ENCODE measurements at places on chromosomes 5 and 9.

- peak overlapping the region; percentile 85 for H3K27ac ChIP-seq
- no peaks in the 10 kb centered on the region for H3K27me3 ChIP-seq
- H3K4me3 ChIP-seq = peak overlapping the region; percentile 90
- peaks cover 25% of the 10 kb centered on the region for H3K4me1 ChIP-seq
Observed at GRCh38 chr5:65721050-65721719, 724 bp downstream of the SGTB start.

DNA sequence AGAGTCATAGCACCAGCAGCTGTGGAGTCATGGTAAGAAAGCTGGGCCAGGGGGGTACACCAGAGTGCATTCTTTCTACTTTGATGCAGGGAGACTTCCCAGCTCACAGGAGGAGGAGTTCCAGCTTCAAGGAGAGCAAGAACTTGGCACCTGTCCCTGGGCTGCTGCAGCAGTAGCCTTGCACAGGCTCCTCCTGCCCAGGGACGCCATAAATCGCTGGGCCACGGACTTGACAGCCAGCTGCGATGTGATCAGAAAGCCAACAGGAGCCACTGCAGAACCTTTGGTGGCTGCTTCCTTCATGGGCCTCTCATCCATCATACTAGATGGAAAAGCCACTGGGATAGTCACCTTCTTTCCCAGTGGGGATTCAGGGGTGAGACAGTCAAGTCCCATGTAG lies 234.7 kb downstream of the NMUR2 start:
- H3K4me3 ChIP-seq = no peak overlapping the region
- no peak for DNase-seq
- no peak overlapping the region for H3K27ac ChIP-seq

GRCh38 chr5:135492319-135492626 lies 40.1 kb upstream of the TIFAB start:
- H3K4me1 ChIP-seq = peaks cover 50% of the 10 kb centered on the region
- no peak overlapping the region for H3K4me3 ChIP-seq
- DNase-seq = no peak
- no peaks in the 10 kb centered on the region for H3K36me3 ChIP-seq
- H3K27me3 ChIP-seq = peaks cover 51% of the 10 kb centered on the region
- peak overlapping the region; percentile 78 for H3K27ac ChIP-seq

- no peaks in the 10 kb centered on the region for H3K36me3 ChIP-seq
- no peaks in the 10 kb centered on the region for H3K27me3 ChIP-seq
- no peak overlapping the region for H3K4me3 ChIP-seq
- no peak for DNase-seq
Observed at GRCh38 chr5:112772124-112772523, 34.4 kb downstream of the APC start.

GRCh38 chr9:116596646-116597045 lies 90.5 kb upstream of the TRIM32 start:
- H3K4me1 ChIP-seq = no peaks in the 10 kb centered on the region
- no peaks in the 10 kb centered on the region for H3K27me3 ChIP-seq
- no peak overlapping the region for H3K27ac ChIP-seq

GRCh38 chr5:154788212-154788611 lies 33.0 kb downstream of the LARP1 start:
- H3K4me3 ChIP-seq = no peak overlapping the region
- H3K27ac ChIP-seq = no peak overlapping the region
- DNase-seq = no peak
- H3K4me1 ChIP-seq = peaks cover 54% of the 10 kb centered on the region

GRCh38 chr5:56496581-56497063 lies 263.5 kb upstream of the ANKRD55 start:
- no peaks in the 10 kb centered on the region for H3K27me3 ChIP-seq
- DNase-seq = no peak
- no peaks in the 10 kb centered on the region for H3K4me1 ChIP-seq
- no peak overlapping the region for H3K4me3 ChIP-seq

- no peak overlapping the region for H3K4me3 ChIP-seq
- H3K36me3 ChIP-seq = no peaks in the 10 kb centered on the region
- H3K27ac ChIP-seq = no peak overlapping the region
- H3K27me3 ChIP-seq = no peaks in the 10 kb centered on the region
- no peak for DNase-seq
- H3K4me1 ChIP-seq = no peaks in the 10 kb centered on the region
Observed at GRCh38 chr9:109935406-109936087, 155.5 kb downstream of the PALM2AKAP2 start.

- no peaks in the 10 kb centered on the region for H3K4me1 ChIP-seq
- no peaks in the 10 kb centered on the region for H3K27me3 ChIP-seq
- H3K4me3 ChIP-seq = no peak overlapping the region
- H3K36me3 ChIP-seq = no peaks in the 10 kb centered on the region
- no peak for DNase-seq
Observed at GRCh38 chr9:70218767-70219166, 40.0 kb upstream of the SMC5 start.

- no peaks in the 10 kb centered on the region for H3K27me3 ChIP-seq
- no peaks in the 10 kb centered on the region for H3K36me3 ChIP-seq
- DNase-seq = no peak
Observed at GRCh38 chr9:91047993-91048607, 246.5 kb downstream of the SYK start.

DNA sequence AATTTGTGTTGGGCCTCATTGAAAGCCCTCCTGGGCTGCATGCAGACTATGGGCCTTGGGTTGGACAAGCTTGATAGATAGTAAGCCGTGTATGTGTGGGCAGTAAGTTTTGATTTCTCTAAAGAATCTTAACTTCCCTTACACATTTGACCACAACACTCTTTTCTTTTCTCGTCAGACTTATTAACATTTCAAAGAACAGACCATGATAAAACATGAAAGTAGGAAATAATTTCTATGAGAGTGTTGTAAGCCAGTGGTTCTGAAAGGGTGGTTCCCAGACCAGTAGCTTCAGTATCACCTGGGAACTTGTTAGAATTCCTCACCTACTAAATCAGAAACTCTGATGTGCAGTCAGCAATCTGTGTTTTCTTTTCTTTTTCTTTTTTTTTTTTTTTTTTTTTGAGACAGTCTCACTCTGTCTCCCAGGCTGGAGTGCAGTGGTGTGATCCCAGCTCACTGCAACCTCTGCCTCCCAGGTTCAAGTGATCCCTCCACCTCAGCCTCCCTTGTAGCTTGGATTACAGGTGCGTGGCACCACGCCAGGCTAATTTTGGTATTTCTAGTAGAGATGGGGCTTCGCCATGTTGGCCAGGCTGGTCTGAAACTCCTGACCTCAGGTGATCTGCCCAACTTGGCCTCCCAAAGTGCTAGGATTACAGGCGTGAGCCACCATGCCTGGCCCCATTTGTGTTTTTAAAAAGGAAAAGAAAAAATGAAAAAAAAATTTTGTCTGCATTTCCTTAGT lies 20.0 kb upstream of the GCNT1 start:
- H3K27ac ChIP-seq = no peak overlapping the region
- H3K4me1 ChIP-seq = no peaks in the 10 kb centered on the region
- no peaks in the 10 kb centered on the region for H3K36me3 ChIP-seq
- no peak overlapping the region for H3K4me3 ChIP-seq
- DNase-seq = no peak

DNA sequence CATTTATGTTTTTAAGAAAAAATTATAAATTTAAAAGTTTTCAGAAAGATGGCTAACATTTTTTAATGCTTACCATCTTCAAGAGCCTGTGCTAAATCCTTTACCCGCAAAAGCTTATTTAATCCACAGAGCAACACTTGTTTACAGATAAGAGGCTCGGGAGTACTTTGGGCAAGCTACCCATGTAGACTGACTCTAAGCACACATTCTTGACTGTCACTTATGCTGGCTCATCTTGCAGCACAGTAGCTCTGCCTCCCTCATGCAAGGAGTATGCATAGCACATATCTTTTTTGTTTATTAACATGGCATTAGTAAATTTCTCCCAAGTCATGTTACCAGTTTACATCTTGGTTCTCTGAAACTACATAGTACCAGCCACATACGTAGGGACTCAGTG lies 14.7 kb downstream of the SH3RF2 start:
- H3K27ac ChIP-seq = no peak overlapping the region
- H3K27me3 ChIP-seq = no peaks in the 10 kb centered on the region
- H3K4me1 ChIP-seq = peaks cover 14% of the 10 kb centered on the region
- no peak for DNase-seq

- H3K4me3 ChIP-seq = no peak overlapping the region
- no peaks in the 10 kb centered on the region for H3K27me3 ChIP-seq
- DNase-seq = no peak
- no peaks in the 10 kb centered on the region for H3K36me3 ChIP-seq
Observed at GRCh38 chr5:92861531-92862285, 719.3 kb downstream of the NR2F1-AS1 start.
